ENCODE measurements at places on chromosomes 1 and 21.

DNA sequence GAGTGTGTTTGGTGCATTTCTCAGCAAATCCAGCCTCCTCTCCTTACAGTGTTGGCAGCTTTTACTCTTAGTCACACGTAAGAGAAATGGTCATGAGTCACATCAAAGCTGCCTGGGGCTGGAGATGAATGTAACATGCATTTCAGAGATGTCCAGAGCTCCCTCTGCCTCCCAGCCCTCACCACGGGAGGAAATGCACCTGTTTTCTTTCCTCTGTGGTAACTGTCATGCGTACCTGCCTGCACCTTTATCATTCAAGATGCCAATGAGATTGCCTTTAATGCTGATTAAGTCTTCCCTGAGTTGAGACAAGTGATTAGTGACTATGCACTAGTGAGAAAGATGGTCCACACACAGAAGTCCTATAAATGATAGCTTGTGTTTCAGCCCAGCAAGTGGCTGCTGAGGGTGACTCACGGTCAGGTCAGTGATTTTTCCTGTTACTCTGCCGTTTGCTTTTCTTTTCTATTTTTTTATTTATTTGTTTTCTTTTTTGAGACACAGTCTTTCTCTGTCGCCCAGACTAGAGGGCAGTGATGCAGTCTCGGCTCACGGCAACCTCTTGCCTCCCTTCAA, 277.3 kb upstream of the FMN2 start:
- no peak for DNase-seq

DNA sequence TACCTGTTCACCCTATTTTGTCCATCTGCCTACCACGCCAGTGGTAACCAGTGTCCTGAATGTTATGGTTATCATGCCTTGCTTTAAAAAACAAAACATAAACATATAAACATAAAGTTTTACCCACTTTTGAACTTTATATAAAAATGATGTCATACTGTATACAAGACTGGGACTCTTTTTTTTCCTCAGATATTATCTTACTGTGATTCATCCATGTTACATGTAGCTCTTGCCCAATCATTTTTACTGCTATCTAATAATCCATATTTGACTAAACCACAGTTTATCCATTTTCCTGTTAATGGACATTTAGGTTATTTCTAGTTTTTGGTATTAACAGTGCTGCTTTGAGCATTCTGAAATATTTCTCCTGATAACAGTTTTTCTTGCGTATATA, 78.8 kb downstream of the GPR161 start:
- DNase-seq: no peak

- no peak for DNase-seq
These were observed 55.1 kb downstream of the SLC22A15 start for GRCh38 chr1:116031302-116031835.

DNA sequence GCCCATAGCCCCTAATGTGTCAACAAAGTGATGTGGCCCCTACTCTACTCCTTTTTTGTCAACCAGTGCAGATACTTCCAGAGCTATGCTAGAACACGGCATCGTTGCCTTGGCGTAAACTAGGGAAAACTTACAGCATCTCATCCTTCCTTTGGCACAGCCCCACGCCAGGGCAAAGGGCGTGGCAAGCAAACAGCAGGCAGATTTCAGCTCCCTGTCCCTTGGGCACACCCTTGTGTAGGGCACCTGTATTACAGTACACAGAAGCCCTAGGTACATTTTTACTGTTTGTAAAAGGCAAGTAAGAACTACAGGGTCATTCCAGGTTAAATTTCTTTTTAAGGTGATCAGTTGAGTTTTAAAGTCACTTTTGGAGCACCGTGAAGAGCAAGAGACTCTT, 29.3 kb downstream of the PRDX6 start:
- DNase-seq: no peak

DNA sequence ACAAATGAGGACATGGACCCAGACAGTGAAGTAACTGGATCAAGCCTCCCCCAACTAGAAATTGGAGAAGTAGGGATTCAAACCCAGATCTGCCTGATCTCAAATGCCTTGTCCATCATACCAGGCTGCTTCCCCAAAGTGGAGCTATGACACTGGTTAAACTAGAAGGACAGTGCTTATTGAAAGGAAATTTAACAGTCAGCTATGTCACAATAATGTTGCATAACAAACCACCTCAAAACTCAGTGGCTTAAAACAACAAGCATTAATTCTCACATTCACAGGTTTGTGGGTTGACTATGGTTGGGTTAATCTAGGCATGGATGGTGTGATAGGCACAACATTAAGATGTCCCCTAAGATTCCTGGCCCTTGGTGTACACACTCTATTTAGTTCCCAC, 107.1 kb downstream of the TAS1R2 start:
- DNase-seq: no peak

- no peak for DNase-seq
These were observed 2.7 kb downstream of the DUSP10 start for GRCh38 chr1:221739018-221739676.

GRCh38 chr1:151384584-151384983, 12.1 kb upstream of the SELENBP1 start:
- DNase-seq: no peak

DNA sequence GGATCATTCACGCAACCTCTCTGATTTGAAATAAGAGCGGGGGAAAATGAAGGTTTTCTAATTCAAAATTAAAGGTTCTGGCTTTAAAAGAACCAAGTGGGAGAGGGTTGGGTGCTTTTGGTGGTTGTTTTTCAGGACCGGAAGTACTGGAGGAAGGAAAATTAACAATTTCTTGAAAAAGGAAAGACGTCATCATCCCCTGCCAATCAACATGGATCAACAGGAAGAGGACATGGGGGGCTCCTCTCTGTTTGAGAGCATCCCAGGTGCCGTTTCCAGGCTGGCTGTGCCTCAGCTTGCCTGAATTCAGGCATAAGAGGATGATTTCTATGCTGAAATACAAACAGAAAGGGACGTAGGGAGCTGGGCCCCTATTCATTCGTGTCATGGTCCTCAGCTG, 21.6 kb upstream of the NID1 start:
- no peak for DNase-seq

GRCh38 chr1:233859446-233859845, 45.0 kb upstream of the SLC35F3 start:
- no peak for DNase-seq

- DNase-seq: no peak
These were observed 322.8 kb downstream of the KCTD3 start for GRCh38 chr1:215889871-215890270.

GRCh38 chr1:223269006-223269405, 95.0 kb downstream of the SUSD4 start:
- DNase-seq: no peak

GRCh38 chr1:8283058-8283884, 34.6 kb upstream of the SLC45A1 start:
- no peak for DNase-seq

- DNase-seq: no peak
These were observed 5.9 kb upstream of the FNDC5 start for GRCh38 chr1:32876341-32877210.

GRCh38 chr1:36624466-36624865, 141.8 kb upstream of the CSF3R start:
- no peak for DNase-seq

DNA sequence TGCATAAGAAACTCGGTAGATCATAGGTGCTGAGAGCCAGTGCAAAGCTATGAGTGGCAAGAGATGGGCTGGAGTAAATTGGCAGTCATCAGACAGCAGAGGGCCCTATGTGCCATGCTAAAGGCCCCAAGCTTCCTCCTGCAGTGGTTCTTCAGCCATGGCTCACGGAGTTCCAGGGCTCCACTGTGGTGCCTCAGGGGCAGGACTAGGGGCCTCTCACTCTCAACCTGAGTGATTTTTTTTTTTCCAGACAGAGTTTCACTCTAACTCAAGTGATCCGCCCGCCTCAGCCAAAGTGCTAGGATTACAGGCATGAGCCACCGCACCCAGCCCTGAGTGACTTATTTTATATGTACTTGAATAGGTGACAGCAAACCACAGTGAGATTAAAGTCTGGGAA, 10.4 kb upstream of the GJA8 start:
- DNase-seq: no peak

DNA sequence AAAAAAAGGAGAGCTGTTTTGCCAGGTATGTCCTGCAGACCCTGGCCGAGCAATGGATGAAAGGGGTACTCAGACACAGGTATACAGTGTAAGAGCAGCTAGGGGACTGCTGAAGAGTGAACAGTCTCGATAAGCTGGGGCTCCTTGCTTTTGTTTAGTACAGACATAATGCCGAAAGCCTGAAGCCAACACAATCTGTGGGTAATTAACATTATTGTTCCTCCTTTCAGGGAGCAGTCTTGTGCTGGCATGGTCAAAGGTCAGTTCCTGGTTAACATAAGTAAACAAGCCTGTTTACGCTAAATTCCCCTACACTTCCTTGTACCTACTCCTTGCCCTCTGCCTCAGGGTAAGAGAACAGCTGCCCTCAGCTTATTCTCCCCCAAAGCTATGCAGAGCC, 272.3 kb upstream of the ST6GALNAC5 start:
- DNase-seq: no peak

DNA sequence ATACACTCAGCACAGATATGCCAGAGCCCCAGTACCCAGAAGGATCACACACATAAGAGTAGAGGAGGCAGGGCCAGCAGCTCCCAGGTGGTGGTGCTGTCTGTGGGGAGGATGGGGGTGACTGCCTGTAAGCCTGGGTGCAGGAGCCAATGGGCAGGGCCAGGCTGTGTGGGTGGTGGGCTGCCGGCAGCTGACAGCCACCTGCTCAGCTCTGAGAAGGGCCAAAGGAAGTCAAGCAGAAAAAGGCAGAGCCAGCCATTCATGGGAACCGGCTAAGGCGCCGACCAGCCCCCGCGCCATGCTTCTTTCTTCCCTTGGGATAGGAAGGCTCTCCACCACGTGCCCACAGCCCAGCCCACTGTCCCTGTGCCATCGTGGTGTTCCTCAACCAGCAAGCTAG, 14.1 kb downstream of the PIK3C2B start:
- DNase-seq: no peak

- DNase-seq: no peak
These were observed 56.8 kb upstream of the ABCG1 start for GRCh38 chr21:42161956-42162681.

- no peak for DNase-seq
These were observed 33.3 kb downstream of the RRAGC start for GRCh38 chr1:38826262-38826661.

GRCh38 chr1:153790313-153790965, 15.2 kb downstream of the SLC27A3 start:
- DNase-seq: no peak

DNA sequence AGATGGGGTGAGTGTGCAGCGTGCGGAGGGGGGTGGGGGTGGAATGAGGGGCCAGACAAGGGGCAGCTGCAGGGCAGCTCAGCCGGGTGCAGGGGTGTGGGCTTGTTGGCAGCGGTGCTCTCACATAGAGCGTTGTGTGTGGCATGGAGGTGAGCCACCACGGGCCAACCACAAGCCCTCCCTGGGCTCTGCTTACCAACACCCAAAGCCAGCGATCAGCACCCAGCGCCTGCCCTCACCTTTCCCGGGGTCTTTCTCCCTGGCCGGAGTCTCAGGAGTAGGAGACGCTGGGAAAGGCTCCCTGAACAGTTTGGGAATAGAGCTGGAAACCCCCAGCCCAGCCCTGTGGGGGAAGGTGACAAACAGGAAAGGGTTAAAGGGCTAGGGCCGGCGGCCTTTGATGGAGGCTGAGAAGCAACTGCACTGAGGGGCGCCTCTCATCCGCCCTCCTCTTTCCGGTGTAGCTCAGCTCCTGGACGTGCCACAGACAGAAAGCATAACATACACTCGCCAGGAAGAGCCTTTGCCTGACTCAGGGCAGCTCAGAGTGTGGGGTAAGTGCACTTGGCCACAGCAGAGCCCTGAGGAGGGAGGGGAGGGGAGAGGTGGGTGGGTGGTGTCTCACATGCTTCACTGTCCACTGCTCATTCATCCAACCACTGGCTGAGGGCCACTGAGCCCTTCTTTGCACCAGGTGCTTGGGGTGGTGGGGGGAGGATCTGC, 577 bp downstream of the IKBKE start:
- DNase-seq: no peak

DNA sequence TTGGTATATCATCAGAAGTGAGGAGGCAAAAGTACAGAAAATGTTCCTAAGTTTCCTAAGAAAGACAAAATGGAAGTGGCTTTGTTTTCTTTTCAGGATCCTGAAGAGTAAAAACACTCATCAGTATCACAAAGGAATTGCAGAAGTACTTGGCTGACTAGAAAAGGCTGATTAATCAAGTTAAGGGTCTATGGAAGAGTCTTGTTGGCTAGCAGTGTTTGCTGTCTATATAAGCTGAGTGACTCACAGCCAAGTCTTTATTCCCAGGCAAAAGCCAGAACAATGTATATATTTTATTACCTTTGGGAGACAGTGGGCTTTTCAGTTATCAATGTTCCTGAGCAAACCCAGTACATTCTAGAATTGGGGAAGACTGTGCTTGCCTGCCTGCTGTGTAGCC, 777.0 kb downstream of the PLA2G4A start:
- DNase-seq: peak; percentile 7

GRCh38 chr1:241507189-241507863, 12.2 kb downstream of the FH start:
- no peak for DNase-seq

DNA sequence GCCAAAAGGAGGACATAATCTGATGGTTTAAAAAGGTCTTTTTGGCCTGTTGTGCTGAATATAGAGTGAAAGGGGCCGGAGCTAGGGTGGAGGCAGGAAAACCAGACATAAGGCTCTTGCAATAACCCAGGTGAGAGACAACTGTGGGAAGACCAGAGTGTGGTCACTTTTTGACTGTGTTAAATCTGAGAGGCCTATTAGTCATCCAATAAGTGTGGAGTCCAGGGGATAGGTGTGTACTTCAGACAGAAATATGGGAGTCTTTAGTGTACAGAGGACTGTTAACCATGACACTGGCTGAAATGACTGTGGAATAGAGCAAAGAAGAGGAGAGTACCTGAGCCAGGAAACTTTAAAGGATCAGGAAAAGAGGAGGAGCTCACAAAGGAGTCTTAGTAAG, 89.3 kb downstream of the VAV3 start:
- no peak for DNase-seq

GRCh38 chr1:9808459-9808858, 15.3 kb downstream of the CLSTN1 start:
- no peak for DNase-seq

DNA sequence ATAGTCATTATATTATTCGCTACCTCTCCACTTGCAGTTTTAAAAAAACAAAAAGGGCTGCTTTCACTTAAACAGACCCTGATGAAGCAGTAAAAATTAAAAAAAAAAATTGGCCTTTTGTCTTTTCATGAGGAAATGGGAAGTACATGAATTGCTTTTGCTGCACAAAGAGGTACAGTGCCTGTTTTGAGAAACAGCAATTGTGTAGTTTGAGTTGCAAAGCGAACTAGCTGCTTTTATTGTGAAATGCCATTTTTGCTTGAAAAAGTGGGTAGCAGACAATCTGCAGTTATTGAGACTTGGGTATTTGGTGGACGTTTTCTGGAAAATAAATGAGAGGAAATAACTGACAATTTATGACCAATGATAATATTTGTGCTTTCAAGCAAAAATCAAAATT, 7.0 kb downstream of the DIP2A start:
- DNase-seq: no peak

GRCh38 chr1:47752559-47752958, 244.6 kb downstream of the TRABD2B start:
- no peak for DNase-seq

- no peak for DNase-seq
These were observed 629.3 kb upstream of the NEGR1 start for GRCh38 chr1:72911656-72912055.

GRCh38 chr1:17314491-17314971, 6.5 kb downstream of the PADI4 start:
- DNase-seq: no peak
